GM23248 (cell line): ENCODE measurements at places on chromosomes 7 and 10.

DNA sequence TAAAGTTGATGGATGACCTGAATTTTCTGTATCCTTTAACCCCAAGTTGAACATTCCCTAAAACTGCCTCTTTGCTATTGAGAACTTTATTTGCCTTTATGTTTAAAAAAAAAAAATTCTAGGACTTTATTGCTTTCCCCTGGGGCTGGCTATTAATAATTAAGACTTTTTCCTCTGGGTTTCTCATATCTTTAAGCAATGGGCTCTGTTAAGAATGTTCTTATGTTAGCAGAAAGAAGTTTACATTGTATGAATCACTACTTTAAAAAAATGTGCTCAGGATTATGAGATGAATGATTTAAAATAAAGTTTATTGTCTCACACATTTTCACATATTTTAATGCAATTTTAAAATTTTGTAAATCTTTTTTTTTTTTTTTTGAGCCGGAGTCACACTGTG, 19.5 kb downstream of the TAX1BP1 start:
- no peak for DNase-seq

GRCh38 chr10:12418725-12419261, 69.4 kb downstream of the CAMK1D start:
- no peak for DNase-seq

DNA sequence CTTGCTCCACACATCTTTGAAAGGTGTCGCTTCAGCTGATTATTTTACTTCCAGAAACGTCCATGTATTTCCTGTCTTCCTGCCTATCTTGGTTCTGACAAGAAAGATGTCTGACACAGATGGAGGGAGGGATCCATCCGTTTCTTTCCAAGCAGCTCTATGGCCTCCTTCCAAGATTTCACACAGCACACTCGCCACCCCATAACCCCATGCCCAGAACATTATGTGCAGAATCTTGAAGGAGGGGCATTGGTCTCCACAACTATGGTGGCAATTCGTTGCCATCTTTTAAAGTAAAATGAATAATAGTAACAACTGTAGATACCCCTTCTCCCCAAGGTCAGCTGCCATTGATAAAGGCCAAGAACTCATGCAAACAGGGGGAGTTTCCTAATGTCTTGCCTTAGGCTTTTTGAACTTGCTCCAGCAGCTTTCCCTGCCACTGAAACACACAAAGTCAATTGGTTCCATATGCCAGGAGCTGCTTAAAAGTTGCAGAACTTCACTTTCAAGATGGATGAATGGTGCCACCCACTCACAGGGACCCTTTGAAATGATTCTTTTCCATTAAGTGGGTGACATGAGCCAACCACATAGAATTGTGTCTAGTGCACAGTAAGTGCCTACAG, 60.0 kb downstream of the VSTM4 start:
- peak; percentile 32 for DNase-seq

DNA sequence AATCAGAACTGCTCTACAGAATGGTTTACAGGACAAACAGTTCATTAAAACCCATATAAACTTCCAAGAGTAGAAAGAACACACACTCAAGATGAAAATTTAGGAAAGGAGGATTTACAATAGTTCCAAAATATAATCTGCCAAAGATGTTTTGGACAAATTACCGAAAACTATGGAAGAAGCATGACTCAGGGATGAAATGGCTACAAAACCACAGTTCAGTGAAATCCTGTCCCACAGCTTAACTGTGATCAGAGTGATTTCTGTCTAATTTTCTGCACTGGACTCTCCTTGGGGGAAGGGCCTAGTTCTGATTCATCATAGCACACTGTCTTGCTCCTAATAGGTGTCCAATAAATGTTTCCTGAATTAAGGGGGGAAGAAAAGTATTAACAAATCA, 82.2 kb downstream of the HIPK2 start:
- peak; percentile 65 for DNase-seq

DNA sequence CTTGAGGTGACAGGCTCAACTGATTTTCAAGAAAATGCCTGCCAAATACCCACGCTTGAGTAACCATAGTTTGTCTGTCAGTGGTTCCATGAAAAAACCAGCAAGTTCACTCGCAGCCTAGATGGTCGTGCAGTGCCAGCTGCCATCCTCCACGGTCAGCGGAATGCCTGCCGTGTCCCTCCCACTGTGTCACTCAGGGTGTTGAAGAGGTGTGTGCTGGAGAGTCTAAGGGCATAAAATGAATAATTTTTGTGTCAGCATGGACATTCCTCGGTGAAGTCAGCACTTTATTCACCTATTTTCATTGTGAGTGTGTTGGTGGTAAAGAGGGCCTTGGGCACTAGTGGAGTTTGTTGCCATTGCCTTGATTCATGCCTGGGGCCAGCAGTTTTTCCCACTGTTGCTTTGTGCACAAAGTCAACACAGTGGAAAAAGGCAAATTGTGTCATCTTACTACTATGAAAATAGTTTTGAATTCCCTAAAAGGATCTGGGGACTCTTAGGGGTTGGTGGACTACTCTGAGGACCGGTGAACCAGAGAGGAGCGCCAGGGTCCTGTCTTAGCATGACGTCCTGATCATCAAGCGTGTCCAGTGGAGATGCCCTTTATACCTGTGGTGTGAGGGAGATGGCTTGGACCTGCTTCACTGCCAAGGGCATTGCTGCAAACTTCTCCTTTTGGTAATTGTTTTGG, 17.6 kb downstream of the MINDY4 start:
- no peak for DNase-seq

GRCh38 chr10:117272195-117273076, 31.5 kb downstream of the SLC18A2 start:
- no peak for DNase-seq

GRCh38 chr7:15279640-15280039, 282.2 kb downstream of the AGMO start:
- DNase-seq, result no peak

GRCh38 chr7:106893591-106893990, 28.5 kb downstream of the PIK3CG start:
- no peak for DNase-seq

GRCh38 chr7:137771679-137772078, 75.1 kb downstream of the DGKI start:
- peak; percentile 97 for DNase-seq

DNA sequence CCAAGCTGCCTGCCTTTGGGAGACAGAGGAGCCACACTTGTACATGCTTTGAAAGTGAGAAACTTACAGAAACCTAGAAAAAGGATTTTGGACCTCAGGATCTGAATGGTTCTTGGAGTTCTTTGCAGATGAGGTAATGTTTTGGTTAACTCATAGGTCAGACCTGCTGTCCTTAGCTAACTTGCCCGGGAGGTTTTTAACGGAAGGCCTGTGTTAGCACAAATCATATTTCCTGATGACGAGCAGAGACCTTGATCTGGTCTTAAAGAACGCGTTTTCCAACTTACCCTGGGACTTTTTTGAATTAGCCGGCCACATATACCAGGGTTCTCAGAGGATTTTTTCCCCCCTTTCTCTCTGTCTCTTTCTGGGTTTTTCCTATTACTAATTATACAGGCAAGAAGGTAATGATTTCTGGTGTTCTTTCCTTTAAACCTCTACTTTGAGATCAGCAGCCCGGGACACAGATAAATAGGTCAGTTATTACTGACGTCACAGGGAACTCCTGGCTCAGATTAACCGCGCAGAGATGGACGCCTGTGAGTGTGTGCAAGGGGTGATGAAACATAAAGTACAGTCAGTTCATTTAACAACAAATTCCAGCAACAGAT, 101.7 kb upstream of the KLF6 start:
- peak; percentile 94 for DNase-seq

DNA sequence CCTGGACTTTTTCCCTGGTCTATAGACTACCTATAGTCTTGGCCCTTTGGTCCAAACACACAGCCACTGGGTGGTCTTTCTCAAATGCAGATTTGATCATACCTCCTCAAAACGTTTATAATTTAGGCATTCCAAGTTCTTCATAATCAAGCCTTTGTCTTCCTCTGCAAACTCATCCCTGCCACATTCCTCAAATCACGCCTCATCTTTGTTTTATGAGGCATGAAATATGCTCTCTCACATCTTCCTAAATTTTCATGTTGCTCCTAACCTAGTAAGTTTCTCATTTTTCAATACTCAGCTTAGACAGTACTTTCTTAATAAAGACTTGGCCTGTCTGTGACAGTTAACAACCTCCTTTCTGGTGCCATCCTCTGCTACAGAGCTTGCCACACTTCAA, 10.9 kb upstream of the HERC4 start:
- DNase-seq, result peak; percentile 46

DNA sequence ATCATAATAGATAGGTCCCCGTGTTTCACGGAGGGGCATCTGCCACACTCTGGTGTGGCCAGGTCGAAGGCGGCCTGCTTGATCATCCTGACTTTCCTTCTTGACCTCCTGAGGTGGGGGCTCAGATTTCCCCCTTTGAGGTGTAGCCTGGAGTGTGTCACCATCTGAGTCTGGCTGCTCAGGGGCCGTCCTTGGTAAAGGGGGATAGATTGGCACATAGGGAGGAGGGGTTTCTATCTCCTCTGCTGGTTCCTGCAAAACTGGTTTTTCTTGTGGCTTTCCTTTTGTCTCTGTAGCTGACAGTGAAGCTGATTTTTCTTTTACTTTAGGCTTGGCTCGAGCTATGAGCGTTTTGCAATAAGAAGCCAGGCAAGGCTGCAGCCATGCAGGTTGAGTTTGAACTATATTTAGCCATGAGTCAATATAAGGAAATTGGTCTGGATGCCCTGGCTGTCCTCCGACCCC, 7.1 kb upstream of the ZNF117 start:
- DNase-seq, result peak; percentile 65

DNA sequence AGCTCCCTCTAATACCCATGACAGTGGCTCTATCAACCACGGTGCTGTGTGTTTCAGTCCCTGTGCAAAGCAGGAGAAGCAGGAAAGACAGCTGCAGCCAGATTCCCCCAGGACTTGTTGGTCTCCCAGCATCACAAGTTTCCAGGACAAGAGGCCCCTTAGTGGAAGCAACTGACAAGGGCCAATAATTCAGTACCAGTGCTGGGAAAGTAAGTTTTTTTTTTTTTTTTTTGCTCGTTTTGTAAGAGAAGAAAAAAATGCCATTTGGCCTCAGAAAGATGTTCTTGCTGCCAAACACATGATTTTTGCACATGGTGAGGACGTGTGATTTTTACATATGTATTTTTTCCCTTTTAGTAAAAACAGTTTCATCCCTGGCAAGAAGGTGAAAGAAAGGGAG, 284.2 kb upstream of the ZMIZ1 start:
- no peak for DNase-seq

DNA sequence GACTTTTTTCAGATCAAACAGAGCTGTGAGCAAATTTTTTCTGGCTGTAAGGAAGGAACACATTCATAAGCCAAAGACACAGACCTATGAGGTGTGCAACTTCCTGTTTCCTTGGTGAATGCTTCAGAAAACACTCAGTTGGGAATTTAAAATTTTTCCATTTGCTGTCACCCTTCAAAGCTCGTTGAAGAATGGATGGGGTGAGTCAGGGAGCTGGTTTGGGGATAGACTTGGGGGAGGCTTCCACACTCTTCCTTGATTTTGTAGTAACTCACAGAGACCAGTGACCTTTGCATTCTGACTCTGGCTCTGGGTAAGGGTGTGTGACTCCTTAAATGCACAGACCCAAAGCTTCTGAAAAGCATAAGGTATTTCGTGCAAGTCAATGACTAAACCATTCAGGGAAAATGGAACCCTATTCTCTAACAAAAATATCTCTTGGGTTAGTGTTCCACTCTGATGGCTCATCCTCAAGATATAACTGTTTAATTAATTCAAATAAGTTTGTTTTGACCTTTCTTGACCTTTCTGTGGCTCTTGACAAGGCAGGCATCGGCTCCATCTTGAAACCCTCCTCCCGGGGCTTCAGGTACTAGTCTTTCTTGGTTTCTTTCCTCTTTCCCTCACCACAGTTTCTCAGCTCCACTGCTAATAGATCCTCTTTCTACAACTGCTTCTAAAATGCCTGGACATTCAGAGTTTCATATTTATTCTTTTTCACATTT, 227.8 kb upstream of the INHBA start:
- peak; percentile 75 for DNase-seq

DNA sequence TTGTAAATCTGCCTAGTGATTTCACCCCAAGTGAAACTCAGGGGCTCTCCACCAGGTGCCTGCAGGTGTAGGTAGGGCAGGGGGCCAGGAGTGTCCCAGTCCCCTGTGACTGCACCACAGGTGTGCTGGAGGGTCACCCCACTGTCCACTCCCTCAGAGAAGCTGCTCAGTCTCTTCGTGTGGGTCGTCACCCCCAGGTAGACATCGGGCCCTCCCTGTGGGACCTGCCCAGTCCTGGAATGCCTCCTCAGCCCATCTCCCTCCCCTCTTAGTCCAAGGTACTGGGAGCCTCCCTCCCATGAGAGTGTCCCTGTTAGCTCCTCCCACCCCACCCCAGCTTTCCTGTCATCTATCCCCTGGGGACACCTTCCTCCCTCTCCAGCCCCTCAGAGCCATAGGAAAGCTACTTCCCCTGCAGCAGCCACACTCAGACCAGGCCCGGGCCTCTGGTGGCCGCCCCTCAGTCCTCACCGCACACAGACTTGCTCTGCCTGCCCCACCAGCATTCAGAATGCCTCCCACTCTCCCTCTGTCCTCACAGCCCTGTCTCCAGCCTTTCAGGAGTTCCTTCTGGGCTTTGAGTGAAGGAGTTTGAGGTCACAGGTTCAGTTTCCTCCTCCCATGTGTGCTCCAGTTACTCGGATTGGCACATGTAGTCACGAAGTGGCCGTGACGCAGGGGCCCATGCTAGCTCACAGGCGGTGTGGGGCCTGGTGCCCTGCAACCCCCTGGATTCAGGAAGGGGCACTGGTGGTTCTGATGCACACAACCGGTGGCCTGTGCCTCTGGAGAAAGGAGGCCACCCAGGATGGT, 5.1 kb downstream of the ALOX5 start:
- DNase-seq, result no peak

GRCh38 chr10:96242822-96243221, 28.5 kb downstream of the BLNK start:
- no peak for DNase-seq

GRCh38 chr10:17683541-17683940, 39.6 kb downstream of the STAM start:
- DNase-seq, result peak; percentile 17

- no peak for DNase-seq
Observed at GRCh38 chr7:117769085-117769484, 104.2 kb downstream of the CTTNBP2 start.

GRCh38 chr10:80760914-80761371, 223.2 kb downstream of the SH2D4B start:
- no peak for DNase-seq

GRCh38 chr10:130479146-130479545, 343.0 kb downstream of the GLRX3 start:
- DNase-seq, result no peak

GRCh38 chr10:107653832-107654287, 489.4 kb upstream of the SORCS1 start:
- DNase-seq, result peak; percentile 78

- DNase-seq, result no peak
Observed at GRCh38 chr7:155788616-155789000, 23.7 kb downstream of the SHH start.
